ENCODE measurements at places on chromosomes 3 and 15. TPM values are rescaled to one million over a fixed set of nuclear protein-coding genes. Genes with fewer than 3 reads are reported as not detected.
A peak's percentile ranks its signal among the peaks of the same experiment; 100 is the strongest.

GRCh38 chr3:77234004-77234403 is 194.1 kb downstream of the ROBO2 start:
- H3K27ac ChIP-seq: no peak overlapping the region
- no peak overlapping the region for H3K4me3 ChIP-seq
- H3K27me3 ChIP-seq: no peaks in the 10 kb centered on the region
- no peak for DNase-seq

SPINT1 gene
- total RNA-seq: 351 TPM

- H3K36me3 ChIP-seq: peaks cover 14% of the 10 kb centered on the region
- peak overlapping the region; percentile 78 for H3K27ac ChIP-seq
- no peak for DNase-seq
- no peak overlapping the region for H3K4me3 ChIP-seq
- peaks cover 50% of the 10 kb centered on the region for H3K4me1 ChIP-seq
- no peaks in the 10 kb centered on the region for H3K27me3 ChIP-seq
These were observed 35.4 kb downstream of the EHD4 start for GRCh38 chr15:41936649-41937567.

DUOXA1 gene
- 178 TPM for total RNA-seq

- H3K27me3 ChIP-seq: no peaks in the 10 kb centered on the region
- peaks cover 43% of the 10 kb centered on the region for H3K4me1 ChIP-seq
- H3K36me3 ChIP-seq: peaks cover 8% of the 10 kb centered on the region
- DNase-seq: no peak
- peak overlapping the region; percentile 70 for H3K27ac ChIP-seq
These were observed 49.1 kb downstream of the CA12 start for GRCh38 chr15:63332367-63333124.

MUC4 gene
- not detected for total RNA-seq

GRCh38 chr3:178206521-178206920 is 329.7 kb upstream of the KCNMB2 start:
- no peak overlapping the region for H3K4me3 ChIP-seq
- H3K27ac ChIP-seq: no peak overlapping the region
- H3K27me3 ChIP-seq: no peaks in the 10 kb centered on the region
- no peaks in the 10 kb centered on the region for H3K36me3 ChIP-seq
- peaks cover 13% of the 10 kb centered on the region for H3K4me1 ChIP-seq

ISLR gene
- total RNA-seq: 11.5 TPM

DNA sequence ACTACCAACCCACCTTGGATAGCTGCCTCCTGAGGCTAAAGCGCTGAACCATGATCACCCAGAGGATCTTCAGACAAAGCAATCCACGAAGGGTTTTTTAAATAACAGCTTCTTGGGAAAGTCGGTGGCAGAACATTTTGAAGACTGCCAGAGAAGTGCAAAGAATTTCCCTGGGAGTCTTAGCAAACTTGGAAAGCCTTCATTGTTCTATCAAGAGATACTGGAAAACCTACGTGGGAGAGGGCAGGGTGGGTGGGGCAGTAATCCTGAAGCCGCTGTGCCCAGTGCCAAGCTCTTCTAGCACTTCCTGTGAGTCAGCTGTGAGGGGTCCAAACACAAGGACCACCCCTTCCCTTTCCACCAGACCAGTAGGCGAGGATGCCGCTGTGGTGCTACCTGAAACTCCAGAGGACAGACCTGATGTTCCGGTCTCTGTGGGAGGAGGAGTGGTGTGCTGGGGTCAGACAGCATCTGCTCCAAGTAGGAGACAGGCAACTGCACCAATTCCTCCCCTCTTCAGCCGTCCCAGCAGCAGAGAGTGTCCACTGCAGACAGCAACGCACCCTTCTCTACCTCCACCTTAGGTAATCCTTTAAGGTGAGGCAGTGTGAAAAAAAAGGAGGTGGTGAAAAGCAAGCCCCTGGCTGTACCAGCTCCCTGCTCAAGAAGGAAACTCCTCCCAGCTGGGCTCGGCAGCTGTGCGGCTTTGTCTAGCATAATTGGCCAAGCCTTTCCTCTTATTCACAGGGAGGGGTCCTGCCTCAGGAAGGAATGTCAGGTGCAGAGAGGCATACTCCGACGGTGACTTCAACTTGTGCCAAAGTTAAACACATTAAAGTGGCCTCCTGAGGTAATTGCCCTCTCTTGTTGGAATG is 99.0 kb downstream of the TMCC1 start:
- peak overlapping the region; percentile 83 for H3K27ac ChIP-seq
- H3K4me3 ChIP-seq: peak overlapping the region; percentile 31
- no peaks in the 10 kb centered on the region for H3K36me3 ChIP-seq
- H3K4me1 ChIP-seq: peaks cover 27% of the 10 kb centered on the region
- H3K27me3 ChIP-seq: no peaks in the 10 kb centered on the region
- peak; percentile 67 for DNase-seq

DNA sequence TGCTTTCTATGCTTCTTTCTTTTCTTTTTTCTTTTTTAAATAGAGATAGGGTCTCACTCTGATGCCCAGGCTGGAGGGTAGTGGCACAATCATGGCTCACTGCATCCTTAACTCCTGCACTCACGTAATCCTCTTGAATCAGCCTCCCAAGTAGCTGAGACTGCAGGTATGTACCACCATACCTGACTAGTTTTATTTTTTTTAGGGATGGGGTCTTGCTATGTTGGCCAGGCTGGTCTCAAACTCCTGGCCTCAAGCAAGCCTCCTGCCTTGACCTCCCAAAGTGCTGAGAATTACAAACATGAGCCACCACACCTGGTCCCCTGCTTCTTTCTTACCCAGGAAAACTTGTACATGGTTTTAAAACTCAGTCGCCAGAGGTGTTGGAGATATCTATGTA is 24.2 kb upstream of the HDC start:
- no peak overlapping the region for H3K4me3 ChIP-seq
- H3K4me1 ChIP-seq: no peaks in the 10 kb centered on the region
- DNase-seq: no peak
- no peak overlapping the region for H3K27ac ChIP-seq
- no peaks in the 10 kb centered on the region for H3K27me3 ChIP-seq

- DNase-seq: no peak
- no peaks in the 10 kb centered on the region for H3K36me3 ChIP-seq
- peak overlapping the region; percentile 17 for H3K4me3 ChIP-seq
- H3K27me3 ChIP-seq: no peaks in the 10 kb centered on the region
These were observed 6.8 kb downstream of the CSK start for GRCh38 chr15:74788683-74789151.

QTRT2 gene
- total RNA-seq: 16.4 TPM

Measured in suprapubic skin (tissue), 4 donors.